ENCODE measurements at places on chromosomes 7 and 10. TPM values are rescaled to one million over a fixed set of nuclear protein-coding genes. Genes with fewer than 3 reads are reported as not detected.

DNA sequence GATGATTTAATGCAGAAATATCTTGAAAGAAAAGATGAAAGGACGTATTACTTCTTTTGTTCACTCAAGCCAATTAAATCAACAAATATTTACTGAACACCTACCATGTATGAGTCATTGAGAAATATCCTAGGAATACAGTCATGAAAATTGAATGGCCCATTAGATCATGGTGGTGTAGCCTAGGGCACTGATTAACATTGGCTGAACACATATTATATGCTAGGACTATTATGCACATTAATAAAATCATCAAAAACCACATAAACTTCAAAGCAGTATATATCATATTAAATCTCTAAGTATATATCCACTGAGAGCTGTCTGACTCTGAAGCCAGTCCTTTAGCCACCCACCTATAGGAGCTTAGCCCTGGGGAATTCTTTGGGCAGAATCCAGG, 41.8 kb downstream of the FAM204A start:
- peak; percentile 53 for DNase-seq

- no peak for DNase-seq
Measured at GRCh38 chr7:22216832-22217475, 140.0 kb downstream of the RAPGEF5 start.

DNA sequence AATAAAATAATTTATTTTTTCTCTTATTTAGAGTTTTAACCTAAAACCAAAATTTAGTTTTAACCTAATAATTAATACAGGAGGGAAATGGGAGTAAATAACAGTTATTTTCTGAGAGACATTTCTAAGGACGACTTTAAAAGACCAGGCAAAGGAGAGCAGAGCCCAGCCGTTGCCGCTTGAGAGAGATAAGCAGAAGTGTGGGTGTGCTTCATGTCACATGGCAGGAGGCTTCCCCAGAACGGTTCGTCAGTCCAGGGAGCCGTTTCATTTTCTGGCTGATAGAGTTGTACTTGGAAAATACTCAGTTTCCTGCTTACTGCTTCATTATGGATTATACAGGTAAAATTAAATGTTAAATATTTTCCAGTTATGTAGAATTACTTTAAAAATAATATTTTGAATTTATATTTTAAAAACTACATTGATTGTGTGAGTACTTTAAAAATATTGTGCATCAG, 61.4 kb downstream of the ST7 start:
- DNase-seq, result no peak

- no peak for DNase-seq
Measured at GRCh38 chr7:129166745-129167144, 21.7 kb upstream of the SMO start.

- DNase-seq, result no peak
Measured at GRCh38 chr10:85317827-85318226, 989.4 kb downstream of the CCSER2 start.

DNA sequence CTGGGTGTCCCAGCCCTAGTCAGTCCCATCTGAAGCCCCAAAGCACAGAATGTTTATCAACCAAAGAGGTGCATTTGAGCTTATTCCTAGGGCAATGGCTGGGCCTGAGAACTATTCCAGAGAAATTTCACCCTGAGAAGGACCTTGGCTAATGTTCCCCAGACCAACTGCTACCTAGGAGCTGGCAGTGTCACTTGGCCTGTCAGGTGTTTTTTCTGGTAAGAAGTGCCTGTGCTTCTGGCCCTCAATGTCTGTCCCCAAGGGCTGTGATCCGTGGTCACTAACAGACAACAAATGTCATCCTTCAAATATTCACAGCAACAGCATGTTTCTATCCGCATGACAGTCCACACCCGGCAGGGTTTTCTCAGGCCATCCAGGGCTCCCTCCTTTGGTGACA, 209.3 kb upstream of the FRMD4A start:
- DNase-seq, result no peak

DNA sequence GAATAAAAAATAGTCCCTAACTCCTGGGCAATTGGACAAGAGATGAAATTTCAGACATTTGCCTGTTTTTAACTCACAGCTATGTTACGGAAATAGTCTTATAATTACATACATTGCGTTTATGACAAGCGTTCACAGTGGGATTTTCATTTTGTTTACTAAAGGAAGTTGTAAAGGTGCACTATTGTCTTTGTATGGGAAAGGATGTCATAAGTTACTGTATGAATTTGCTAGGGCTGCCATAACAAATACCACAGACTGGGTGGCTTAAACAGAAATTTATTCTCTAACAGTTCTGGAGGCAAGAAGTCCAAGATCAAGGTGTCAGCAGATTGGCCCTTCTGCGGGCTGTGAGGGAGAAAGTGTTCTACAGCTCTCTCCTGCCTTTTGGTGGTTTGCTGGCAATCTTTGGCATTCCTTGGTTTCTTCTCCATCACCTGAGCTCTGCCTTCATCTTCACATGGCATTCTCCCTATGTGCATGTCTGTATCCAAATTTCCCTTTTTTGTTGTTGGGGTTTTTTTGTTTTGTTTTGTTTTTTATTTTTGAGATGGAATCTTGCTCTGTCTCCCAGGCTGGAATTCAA, 5.6 kb downstream of the NFE2L3 start:
- no peak for DNase-seq

GRCh38 chr7:103912891-103913605, 76.4 kb downstream of the RELN start:
- no peak for DNase-seq

DNA sequence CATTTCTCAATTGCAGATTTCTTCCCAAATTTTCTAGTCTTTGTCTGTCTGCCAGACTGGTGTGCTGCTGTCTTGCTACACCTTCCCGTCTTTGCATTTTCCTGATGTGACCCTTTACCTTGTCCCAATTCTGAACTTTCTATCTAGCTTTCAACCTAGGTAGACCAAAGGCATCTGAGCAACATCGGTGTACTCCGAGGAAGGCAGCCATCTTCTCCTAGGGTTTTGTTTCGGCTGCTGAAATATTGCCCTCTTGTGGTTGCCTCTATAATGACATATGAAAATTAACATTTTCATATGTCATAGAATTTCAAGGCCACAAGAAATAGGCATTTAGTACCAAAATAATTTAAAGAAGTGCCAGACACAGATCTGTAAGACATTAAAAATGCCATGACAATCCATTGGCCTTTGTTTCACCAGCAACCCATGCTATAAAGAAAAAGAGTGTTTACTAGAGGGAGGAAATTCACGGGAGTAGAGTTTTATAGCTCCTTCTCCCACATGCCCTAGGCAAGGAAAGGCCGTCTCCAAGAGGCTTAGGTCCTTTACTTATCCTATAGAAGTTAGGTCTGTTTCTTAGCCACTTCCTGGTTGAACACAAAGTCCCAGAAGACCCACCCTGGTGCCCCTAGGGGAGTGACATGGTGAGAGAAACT, 23.4 kb downstream of the OR9A2 start:
- DNase-seq, result peak; percentile 34

DNA sequence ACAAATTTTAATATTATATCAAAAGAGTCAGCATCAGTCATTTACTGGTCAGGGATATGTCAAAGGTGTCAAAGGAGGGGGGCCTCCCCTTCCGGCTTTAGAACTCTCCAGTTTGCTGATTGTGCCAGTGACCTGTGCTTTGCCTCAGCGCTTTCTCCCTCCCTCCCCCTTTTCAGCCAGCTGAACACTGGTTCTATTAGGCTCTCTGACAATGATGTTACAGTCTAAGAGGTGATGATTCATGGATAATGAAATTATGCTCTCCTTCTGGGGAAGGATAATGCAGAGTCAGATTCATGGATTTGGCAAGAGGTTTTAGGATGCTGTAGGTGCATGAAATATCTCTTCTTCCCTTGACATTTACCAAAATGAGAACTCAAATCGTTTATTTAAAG, 6.1 kb downstream of the LRRTM3 start:
- DNase-seq, result no peak

DNA sequence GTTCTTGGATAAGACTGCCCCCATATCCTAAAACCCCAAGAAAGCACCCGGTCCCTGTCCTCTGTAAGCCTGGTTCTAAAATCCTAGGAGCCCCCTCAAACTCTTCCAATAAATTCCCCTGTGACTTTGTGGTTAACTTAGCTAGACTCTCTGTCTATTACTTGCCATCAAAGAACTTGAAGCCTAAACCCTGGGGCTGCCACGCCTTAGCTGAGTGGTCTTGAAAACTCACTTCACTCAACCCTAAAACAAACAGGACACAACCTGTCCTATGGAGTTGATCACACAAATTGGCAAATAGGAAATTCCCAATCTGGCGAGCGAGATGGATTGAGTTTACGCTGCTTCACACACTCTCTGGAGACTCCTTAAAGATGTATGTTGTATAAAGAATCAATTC, 191.4 kb upstream of the SVIL start:
- DNase-seq, result no peak

- peak; percentile 39 for DNase-seq
Measured at GRCh38 chr7:12490107-12490688, 80.3 kb upstream of the SCIN start.

- peak; percentile 51 for DNase-seq
Measured at GRCh38 chr7:95687759-95688343, 84.5 kb upstream of the DYNC1I1 start.

DNA sequence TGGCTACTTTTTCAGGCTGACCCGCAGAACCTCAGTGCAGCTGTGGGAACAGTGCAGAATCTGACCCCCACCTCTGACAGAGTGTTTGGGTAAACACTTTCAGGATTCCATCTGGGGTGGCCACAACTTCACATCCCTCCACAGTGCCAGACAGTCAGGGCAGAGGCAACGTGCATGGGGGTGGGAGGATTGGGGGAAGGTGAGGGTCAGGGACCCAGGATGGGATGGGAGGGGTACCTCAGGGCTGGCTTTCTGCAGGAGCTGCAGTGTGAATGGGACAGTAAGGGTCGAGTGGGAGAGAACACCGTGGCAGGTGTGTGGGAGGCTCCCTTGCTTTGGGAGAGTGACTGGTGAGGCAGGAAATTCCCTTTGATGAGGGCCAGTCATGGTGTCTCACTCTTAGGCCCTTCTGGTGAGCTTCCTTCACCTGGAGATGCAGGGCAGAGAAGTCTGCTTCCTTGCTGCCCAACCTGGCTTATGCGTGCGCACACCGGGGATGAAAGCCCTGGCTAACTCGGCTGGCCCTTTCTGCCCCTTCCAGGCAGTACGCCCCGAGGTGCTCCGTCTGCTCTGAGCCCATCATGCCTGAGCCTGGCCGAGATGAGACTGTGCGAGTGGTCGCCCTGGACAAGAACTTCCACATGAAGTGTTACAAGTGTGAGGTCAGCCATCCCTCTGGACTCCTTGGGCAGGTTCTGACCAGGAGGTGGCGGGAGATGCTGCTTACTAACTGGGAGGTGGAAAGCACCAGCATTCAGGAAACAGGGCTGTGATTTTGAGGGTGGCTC, 8.4 kb downstream of the ZYX start:
- no peak for DNase-seq

- peak; percentile 72 for DNase-seq
Measured at GRCh38 chr10:126387931-126388911, at the start of gene ADAM12. ADAM12 (minus strand) TSS chr10:126388477; CDS start chr10:126388145, 332 bp downstream.

DNA sequence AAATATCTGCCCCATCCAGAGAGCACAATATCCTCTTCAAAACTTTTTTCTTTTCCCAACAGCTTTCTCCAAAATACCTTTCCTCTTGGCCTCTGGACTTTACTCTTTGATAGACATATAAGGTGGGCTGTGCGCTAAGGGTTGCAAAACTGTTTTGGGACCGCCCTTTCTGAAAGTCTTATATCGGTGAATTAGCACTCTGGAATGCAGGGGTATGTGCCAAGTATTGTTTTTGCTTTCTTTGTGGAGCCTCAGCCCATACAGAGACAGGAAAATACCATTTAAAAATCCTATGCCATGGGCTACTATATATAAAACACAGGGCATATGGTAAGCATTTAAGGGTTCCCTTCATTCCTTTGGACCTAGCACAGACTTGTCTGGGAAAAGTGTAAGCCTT, 37.7 kb downstream of the PPP1R17 start:
- DNase-seq, result peak; percentile 13

- no peak for DNase-seq
Measured at GRCh38 chr10:29465384-29465783, 169.4 kb downstream of the SVIL start.

DNA sequence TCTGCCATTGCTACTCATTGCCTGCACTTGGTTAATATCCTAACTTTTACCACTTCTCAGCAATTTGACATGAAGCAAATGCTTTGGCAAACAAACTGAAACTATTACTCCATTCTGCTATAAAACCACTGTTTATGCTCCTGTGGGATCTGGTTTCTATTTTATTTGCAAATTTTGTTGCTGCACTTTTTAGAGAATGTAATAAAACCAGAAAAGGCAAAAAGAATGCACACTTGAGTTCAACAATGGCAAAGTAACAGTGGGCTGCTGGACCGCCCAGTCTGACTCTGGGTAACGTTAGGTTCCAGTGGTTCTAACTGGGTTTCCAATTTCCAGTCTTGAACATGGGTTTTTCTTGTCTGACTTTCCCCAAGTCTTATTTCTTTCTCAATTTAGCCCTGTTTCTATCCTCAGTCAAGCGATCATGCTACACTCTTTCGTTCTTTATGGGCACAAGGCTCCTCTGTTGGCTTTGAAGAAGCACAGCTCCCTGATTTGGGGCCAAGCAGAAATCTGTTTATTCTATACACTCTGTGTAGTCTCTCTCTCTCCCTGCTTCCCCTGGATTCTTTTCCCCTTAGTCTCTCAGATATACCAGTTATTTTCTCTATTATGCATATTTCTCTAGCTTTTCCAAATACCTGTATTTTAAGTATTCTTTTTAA, 129.2 kb upstream of the FAM3C start:
- DNase-seq, result peak; percentile 64

DNA sequence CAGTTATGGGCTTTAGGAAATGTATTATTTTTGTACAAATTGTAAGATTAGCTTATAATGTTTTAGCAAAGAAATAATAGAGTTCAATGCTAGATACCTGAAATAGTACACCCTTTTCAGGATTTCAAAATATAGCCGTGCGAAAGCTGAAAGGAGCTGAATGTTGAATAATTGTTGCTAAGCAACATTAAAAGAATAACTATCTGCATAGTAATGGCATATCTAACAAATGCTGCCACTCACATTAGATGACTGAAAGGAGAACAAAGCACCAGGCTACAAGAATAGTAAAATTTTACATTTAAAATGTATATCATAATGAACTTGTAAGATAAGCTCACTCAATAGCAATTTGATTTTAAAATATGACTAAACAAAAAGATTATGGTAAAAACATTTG, 82.5 kb downstream of the SDHAF3 start:
- no peak for DNase-seq

DNA sequence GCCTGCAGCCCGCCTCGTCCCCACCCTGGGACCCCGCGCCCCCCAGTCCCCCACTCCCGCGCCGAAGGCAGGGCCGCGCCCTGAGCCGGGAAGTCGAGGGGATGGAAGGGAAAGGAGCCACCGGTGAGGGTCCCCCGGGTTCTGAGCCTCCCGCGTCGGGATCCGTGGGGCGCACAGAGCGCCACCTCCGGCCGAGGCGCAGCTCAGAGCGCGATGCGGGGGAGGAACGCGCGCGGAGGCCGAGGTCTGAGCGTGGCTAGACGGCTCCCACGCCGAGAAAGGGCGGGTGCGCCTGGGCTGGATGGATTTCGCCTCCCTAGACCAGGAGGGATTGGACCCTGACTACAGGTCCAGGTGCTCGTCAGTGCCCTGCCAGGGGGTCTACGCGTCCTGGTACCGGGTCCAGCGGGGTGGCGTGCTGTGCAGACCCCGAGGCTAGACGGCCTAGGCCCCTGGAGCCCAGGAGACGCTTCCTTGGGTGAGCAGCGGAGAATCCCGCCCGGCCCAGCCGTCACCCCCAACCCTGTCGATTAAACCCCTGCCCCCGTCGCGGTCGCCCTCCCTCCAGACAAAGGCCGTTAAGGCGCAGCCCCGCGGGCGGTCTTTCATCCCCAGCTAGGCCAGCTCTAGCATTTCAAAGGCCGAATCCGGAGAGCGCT, 986 bp upstream of the PDGFA start:
- no peak for DNase-seq

The PDGFA gene
- 6.3 TPM for total RNA-seq

The MOGAT3 gene
- total RNA-seq, result not detected

The EBLN1 gene
- 0.17 TPM for total RNA-seq

The SEC61G gene
- 916 TPM for total RNA-seq

The MNX1 gene
- total RNA-seq, result not detected
